AG20443 (cell line): ENCODE measurements at places on chromosomes 3 and 15.
A peak's percentile ranks its signal among the peaks of the same experiment; 100 is the strongest.

DNA sequence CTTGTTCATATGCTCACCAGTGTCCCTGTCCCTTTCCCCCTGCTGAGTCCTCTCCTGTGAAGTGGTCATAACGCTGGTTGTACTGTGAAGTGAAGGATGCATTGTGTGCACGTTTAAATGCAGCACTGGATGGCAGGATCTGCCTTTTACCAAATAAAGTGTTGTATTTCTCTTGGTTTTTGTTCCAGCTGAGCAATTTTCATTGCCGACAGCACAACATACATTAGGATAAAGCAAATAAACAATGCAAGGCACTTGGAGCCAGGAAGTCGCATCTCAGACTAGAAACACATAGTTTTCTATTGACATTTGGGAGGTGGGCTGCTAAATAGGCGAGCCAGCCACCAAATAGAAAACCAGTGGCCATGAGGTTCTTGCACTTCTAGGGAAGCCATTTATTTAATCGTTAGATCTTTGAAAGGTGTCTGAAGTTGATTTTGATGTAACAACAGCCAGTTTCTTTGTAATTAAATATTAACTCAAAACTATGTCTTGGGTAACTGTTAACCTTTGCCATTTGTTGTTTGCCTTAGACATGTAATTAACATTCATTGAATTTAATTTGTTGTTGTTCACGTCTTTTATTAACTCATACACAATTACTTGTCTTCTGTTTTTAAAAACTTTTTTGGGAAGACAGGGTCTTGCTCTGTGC is 185.3 kb downstream of the FNDC3B start:
- DNase-seq: no peak

GRCh38 chr15:63202861-63203260 is 13.5 kb downstream of the RAB8B start:
- DNase-seq: no peak

DNA sequence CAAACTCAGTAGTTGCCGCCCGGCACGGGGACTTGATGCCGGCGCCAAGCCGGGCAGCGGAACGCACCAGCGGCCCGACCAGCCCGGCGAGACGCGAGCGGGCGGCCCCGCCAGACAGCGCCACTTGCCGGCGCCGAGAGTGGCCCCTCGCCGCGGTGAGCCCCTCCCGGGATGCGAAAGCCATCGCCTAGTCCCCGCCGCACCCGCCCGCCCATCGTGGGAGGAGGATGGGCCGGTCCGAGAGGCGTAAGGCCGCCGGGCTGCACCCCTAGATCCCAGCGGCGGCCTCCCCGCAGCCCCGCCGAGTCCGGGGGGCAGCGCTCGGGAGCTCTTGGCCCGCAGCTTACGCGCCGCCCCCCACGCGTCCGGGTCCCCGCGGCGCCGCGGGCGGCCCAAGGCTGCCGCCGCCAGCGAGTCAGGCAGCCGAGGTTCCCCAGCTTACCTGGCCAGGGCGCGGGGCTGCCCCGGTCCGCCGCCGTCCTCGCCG is 609 bp downstream of the GOLGA8A start:
- DNase-seq: peak; percentile 67

DNA sequence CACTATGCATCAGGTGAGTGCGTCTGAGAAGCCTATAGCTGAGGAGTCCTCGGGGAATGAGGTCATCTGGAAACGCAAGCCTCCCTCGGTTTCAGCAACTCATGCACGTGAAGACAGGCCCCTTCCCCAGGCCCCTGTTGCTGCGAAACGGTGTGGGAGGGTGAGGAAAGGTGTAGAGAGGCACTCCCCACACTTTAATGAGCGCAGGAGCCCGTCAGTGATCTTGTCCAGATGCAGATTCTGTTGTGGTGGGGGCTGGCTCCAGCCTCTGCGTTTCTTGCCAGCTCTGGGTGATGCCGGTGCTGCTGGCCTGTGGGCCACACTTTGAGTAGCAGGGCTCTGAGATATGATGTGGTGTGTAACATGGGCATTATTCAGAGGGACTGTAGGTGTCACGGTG is 38.6 kb upstream of the LACTB start:
- no peak for DNase-seq

GRCh38 chr15:78938658-78939488 is 6.0 kb downstream of the CTSH start:
- DNase-seq: no peak

DNA sequence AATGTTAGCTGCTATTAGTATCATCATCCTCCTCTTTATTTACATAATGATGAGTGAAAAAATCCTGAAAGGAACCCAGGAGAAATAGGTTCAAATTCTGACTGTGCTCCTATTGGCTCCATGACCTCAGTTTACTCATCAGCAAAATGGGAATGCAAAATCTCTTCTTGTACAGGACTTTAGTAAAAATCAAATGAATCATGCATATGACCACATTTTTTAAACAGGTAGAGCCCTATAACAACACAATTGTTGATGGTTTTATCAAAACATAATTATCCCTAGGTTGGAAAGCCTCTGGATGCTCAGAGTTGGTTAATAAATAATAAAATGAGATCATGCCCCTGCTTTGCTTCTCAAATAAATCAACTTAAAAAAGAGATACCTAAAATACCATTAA is 16.0 kb upstream of the NR2F2 start:
- DNase-seq: no peak

DNA sequence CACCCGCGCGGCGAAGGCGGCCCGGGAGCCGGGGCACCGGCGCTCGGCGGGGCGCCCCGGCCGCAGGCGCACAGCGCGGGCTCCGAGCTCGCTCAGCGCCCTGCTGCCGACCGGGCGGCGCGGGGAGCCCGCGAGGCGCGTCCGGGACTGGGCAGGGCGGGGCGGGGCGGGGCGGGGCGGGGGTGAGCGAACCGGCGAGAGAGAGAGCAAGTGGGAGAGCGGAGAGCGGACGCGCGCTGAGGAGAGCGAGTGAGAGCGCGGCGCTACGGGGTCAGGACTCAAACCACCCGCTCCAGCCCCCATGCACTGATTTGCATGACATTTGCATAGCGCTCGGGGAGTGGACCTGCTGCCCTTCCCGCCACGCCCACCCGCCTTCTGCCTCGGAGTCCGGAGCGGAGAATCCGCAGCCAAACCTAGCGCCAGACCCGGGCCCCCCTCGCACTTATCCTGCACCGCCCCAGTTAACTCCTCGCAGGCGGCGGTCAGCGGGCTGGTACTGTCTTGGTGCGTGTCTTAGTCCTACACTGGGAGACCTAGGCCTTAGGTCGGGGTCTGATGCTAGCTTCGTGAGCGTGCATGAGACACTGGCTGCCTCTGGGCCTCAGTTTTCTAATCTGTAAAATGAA is at the start of gene MYLK:
Gene MYLK, minus strand, starts transcription at position 130 of the 629 bp plus-strand sequence. CDS start 90,491 bp downstream, outside the sequence.
- peak; percentile 96 for DNase-seq

GRCh38 chr3:101758224-101758623 is 20.8 kb upstream of the NXPE3 start:
- DNase-seq: no peak

DNA sequence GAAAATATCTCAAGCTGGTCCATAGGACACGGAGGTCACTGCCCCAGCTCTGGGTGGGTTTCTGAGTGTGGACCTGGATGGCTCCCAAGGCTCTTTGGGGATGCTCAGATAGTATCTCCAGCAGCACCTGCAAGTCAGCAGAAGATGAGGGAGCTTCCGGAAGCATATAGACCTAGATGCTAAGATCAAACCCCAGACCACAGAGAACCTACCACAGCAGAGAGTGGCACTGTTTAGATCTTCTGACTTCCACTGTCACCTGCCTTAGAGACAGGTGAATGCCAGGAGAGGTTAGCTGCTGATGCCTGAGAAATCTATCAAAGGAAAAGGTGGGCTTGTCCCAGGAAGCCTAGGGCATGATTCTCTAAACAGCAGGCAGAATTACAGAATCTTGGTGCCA is 105.7 kb upstream of the TRPM1 start:
- DNase-seq: no peak
